ENCODE measurements at places on chromosomes 12 and 14. TPM values are rescaled to one million over a fixed set of nuclear protein-coding genes. Genes with fewer than 3 reads are reported as not detected.

DNA sequence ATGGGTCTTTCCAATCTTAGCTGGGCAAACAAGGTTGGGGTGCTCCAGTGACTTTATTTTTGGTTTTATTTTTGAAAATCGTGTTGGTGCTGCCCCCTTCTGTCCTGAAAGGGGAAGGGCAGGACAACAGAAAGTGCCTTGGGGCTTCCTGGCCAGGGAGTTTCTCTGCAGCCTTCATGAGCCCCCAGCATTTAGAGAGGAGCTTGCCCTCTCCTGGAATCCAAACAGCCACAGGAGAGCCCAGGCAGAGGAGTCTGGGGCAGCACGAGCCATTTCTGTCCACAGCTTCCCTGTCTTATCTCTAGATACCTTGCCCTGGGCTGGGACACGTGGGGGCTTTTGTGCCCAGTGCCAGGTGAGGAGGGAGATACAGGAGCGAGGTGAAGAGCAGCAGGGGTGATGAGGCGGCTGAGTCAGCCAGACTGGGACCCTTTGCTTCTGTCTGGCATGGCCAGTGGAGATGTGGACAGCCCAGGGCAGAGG is 4.4 kb upstream of the C1RL start:
- DNase-seq, result peak; percentile 60

GRCh38 chr14:54567224-54567638 is 303 bp downstream of the SAMD4A start:
- no peak for DNase-seq

GRCh38 chr12:48125985-48126384 is 6.8 kb downstream of the PFKM start:
- DNase-seq, result no peak

GRCh38 chr12:5318874-5319273 is 113.0 kb upstream of the NTF3 start:
- no peak for DNase-seq

- no peak for DNase-seq
These were observed 888 bp downstream of the CCDC88C start for GRCh38 chr14:91416744-91417119.

GRCh38 chr12:106757623-106758348 is 16.7 kb upstream of the RIC8B start:
- no peak for DNase-seq

GRCh38 chr12:93870020-93870795 is 193.0 kb downstream of the CRADD start:
- no peak for DNase-seq

DNA sequence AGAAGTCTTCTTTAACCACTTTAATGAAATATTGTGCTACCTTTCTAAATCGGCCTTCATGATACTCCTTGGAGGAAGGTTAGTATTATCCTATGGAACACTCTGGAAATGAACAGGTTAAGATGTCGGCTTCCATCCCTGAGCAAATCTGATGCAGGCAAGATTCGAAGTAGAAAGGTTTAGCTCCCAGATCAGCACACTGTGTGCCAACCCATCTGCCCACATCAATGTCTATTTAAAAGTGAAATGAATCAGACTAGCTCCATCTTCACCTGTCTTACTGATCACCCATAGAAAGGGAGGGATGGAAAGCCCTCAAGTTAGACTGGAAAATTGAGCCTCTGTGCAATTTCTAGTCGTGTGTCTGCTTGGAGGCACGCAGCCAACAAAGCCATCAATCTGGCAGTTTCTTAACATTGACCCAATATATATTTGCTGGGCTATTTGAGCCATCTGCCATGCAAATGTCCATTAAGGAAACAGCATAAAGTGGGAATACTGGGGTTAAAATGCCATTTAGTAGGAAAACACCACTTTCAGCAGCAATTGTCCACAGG is 506.1 kb downstream of the RMST start:
- no peak for DNase-seq

- no peak for DNase-seq
These were observed 3.8 kb downstream of the RNF34 start for GRCh38 chr12:121403721-121404120.

DNA sequence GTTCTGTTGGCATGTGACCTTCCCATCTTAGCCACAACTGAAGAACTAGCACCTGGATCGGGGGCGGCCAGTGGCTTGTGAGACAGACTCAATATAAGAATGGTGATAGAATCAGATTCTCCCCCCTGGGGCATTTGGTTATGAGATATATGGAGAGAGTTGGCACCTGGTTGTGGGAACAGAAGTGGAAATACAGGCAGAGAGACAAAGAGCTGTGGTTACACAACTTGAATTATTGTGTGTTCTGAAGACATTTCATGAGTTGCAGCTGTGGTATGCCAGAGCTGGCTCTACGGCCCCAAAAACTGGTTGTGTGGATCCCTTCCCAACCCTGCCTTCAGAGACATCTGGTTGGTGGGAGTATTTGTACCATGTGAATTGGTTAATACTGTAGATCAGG is 2.9 kb upstream of the MSRB3 start:
- no peak for DNase-seq

DNA sequence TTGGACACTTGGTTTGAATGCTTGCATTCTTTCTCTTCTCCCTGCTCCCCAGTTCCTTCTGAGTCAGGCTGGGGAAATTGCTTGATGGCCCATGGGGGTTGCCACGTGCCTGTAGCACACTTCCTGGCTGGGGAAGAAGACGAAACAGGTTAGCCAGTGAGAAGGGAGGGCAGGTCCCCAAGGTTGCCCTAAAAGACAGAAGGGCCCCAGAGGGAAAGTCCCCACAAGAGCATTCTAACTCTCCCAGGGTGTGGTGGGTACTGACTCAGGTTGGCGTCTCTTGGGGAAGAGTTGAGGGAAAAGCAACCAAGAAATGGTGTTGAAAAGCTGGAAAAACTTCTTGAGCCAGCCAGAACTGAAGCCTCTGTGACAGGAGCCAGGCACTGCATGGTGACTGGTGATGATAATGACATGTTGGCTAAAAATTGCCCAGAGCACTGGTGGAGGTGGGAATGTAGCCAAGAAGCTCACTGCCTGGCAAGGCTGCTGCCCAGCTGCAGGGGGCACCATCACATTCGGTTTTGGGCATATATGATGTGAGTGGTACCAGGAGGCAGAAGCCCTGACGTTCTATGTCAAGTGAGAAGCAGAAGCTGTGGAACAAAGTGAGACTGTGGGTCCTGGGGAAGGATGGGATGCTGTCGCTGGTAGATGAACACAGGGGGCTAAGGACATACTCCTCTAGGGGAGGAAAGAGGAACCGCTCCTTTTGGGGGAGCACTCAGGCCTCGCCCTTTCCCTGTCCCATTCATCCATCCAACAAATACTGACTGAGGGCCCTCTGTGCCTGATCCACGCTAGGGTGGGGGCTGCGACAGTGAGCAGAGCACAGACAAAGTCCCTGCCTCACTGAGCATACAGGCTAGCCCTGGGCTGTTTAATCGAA is 8.1 kb upstream of the RABGGTA start:
- DNase-seq, result peak; percentile 27

GRCh38 chr12:60693019-60693626 is 1097.3 kb downstream of the SLC16A7 start:
- DNase-seq, result no peak

DNA sequence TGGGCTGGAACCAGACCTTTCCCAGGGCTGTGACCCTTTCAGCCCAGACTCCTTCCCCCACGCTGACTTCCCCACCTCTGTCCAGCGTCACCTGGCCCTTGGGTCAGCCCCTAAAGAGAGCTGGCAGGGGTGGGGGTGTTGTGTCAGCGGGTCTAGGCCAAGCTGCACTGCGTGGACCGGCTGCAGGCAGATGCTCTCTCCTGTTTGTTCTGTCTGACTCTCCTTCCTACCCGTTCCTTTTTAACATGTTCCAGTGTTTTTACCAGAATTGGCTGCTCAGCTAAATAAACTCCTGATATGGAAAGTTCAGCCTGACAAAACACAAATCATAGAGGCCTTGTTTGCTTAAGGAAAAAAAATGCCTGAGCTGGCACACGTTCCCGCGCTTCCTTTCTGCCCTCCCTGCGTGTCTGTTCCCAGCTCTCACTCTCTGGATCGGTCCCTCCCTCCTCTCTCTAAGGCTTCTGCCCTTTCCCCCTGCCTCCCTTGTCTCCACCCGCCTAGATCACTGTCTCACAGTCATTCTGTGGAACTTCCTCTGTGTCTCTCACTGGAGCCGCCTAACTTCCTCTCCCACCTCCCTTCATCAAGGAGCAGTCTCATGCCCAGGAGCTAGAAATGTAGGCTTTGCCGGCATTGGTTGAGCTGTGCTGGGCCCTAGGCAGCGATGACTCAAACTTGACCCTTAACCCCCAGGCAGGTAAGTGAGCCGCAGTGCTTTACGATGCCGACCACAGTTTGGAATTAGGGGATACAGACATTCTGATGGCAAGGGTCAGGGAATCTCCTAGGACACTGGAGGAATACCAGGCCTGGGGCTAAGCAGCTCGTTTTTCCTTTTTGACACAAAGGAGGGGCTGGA is 15.5 kb upstream of the MLXIP start:
- no peak for DNase-seq

DNA sequence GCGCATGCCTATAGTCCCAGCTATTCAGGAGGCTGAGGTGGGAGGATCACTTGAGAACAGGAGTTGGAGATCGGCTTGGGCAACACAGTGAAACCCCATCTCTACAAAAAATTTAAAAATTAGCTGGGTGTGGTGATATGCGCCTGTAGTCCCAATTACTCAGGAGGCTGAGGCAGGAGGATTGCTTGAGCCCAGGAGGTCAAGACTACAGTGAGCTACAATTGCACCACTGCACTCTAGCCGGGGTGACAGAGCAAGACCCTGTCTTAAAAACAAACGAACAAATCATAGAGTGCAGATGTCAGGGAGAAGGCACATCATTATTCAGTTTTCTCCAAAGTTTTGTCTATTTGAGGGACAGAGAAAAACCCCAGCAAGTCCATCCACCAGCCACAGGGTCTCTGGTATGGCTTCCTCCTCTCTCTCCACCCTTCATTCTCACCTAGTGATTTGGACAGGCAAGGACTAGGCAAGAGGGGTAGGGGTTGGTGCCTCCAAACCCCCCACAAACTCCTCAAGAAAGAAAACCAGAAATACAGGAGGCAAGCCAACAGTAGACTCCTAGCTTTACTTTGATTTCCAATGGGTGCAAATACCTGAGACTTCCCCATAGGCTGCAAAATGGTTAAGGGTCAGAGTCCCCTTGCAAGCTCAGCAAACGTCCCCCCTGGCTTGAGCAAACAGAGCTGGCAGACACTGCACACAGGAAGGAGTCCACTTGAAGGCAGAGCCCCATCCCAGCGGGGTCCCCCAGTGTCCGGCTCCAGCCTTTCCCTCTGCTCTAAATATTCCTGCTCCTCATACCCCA is 26.5 kb upstream of the RPLP0 start:
- no peak for DNase-seq

- no peak for DNase-seq
These were observed 219.6 kb downstream of the PHETA1 start for GRCh38 chr12:111149299-111149698.

DNA sequence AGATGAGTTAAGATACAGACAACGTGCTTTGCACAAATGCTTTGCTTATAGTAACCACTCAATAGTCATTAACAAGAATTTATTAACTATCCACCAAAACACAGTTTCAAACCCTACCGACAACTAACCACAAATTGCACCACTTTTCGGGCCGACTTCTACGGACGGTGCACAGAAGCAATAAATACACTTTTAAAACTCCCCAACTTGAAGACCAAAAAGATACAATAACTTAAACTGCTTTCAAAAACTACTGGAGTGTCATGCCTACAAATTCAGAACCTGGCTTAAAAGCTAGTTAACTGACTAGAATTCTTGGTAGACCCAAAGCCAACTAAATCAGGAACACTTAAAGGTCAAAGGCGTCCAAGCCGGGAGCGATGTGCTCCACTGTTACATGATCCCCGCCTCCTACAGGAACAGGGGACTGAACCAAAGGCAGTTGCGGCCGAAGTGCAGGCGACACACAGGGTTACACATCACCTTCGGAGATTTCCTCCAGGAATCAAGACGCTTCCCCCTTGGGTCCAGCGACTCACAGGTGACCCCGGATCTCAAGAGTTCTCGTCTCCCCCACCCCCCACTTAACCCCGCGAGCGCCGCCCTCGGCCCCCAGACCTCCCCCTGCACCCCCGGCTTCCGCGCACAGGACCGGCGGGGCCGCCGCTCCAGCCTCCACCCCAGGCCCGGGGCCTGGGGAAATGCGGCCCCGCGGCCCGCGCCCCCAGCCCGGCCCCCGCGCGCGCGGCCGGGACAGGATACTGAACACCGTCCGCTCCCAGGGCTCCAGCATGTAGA is 507 bp downstream of the SPTSSA start:
- DNase-seq, result peak; percentile 46

GRCh38 chr12:101733166-101733565 is 6.1 kb downstream of the SYCP3 start:
- DNase-seq, result no peak

The ACOT4 gene
- total RNA-seq, result 4.0 TPM

The KRT73 gene
- not detected for total RNA-seq

The BCL11B gene
- total RNA-seq, result 42.0 TPM

The C14orf132 gene
- 0.58 TPM for total RNA-seq

The MAPK1IP1L gene
- total RNA-seq, result 104 TPM

The SERPINA12 gene
- not detected for total RNA-seq

The NFATC4 gene
- 0.81 TPM for total RNA-seq

The BDKRB1 gene
- not detected for total RNA-seq
